Fibroblast of gingiva (primary cell): ENCODE measurements at places on chromosomes 12 and 14.
A peak's percentile ranks its signal among the peaks of the same experiment; 100 is the strongest.

- DNase-seq: no peak
Observed at GRCh38 chr12:72485017-72485701, 213.0 kb downstream of the TRHDE start.

DNA sequence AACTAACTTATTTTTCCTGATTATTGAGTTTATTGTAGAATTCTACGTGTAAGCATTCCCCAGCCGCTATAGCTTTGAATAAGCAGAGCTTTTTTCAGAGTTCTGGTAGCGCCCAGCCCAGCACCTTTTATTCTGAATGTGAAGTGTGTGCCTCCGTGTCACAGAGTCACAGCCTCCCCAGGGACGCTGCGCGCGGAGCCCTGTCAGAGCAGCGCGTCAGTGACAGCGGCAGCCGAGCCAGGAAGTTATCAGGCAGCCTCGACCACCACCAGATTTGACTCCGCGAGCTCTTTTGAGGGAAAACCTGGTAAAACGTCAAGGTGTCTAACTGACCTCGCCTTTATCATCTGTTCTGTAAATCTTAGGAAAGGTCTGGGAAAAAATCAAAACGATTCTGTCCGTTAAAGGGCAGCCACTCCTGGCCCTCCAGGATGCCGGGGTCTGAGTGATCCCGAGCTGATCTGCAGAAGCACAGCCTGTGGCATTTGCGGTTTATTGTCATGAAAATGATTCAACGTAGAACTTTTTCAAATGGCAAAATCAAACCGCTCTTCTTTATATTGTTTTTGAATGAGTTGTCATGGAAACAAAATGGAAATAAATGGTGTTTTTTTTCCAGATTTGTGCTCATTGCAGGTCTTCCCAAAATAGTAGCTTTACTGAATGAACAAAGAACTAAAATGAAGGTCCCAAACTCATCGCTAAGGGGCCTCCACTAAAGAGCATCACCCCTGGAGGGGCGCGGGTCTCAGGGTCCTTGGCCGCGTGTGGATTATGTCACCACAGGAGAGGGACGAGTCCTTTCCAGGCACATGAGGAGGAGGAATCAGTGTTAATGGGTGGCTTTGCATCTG is 43.1 kb upstream of the MMP17 start:
- DNase-seq: peak; percentile 24

DNA sequence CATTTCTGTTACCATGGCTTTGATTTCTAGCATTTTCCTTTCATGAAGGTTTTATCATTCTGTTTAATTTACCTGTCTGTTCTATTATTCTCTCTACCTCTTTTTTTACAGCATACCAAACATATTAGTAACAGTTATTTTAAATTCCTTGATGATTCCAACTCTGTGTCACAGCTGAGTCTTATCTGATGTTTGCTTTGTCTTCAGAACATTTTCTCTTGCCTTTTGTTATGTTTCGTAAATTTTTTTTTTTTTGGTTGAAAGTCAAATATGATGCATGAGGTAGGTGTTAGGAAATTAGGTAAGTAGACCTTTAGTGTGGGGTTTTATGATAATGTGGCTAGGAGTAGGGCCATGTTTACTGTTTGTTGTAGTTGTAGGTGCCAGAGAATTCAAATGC is 496.4 kb downstream of the FOXG1 start:
- no peak for DNase-seq

- no peak for DNase-seq
Observed at GRCh38 chr12:12486661-12487240, 75.9 kb downstream of the DUSP16 start.

- peak; percentile 38 for DNase-seq
Observed at GRCh38 chr14:91599994-91600393, 89.9 kb upstream of the PPP4R3A start.

DNA sequence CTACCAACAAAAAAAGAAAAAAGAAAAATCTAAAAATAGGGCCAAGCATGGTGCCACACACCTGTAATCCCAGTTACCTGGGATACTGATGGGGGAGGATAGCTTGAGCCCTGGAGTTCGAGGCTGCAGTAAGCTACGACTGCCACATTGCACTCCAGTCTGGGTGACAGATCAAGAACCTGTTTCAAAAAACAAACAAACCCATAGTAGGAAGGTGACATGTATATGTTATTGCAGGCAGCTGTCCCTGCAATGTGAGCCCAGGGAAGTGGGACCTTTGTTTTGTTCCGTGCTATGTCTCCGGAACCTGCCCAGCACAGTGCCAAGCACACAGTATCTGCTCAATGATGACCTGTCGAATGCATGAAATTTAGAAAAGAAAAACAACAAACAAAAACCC is 37.2 kb upstream of the YY1 start:
- no peak for DNase-seq

DNA sequence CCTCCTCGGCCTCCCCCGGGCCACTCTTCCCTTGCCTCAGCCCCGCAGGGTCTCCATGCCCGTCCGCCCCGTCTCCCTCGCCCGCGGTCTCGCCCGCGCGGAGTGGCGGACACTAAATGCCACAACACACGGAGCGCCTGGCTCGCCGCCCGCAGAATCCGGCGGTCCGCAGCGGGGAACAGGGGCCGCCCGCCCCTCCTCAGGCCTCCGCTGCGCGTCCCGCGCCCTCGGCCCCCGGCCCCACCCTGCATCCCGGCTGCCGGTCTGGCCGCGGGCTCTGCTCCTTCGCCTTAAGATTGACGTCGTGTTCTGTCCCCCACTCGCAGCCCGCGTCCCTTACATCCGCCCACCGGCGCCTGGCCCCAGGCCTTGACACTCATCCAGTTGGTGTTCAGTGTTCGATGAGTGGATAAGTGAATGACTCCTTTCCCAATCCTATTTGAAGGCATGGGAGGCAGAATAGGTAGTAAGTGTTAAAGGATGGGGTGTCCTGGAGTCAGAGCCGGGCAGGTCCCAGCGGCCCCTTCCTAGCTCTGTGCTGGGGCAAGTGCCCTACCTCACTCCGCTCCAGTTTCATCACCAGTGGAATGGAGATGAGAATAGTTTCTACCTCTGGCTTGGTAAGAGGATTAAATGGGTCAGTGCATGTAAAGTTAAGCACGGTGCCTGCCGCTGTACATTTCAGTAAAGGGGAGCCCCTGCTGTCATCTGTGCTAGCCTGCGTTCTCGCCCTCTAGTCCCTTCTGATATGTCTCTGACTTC is 622 bp downstream of the TECPR2 start:
- DNase-seq: peak; percentile 27

DNA sequence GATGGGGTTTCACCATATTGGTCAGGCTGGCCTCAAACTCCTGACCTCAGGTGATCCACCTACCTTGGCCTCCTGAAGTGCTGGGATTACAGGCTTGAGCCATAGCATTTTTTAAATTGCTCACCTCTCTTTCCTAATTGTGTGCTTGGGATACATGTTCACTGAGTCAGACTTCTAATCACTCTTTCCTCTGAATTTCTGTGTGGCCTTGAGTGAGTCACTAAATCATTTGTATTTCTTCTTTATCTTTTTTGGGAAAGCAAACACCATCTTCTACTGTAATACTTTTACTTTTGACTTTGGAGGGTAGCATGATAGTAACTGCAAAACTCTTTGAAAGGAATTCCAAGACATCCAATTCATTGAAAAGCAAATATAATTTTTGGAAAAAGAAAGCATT is 60.8 kb downstream of the FLRT2 start:
- no peak for DNase-seq
